ENCODE measurements at places on chromosomes 3 and 15. TPM values are rescaled to one million over a fixed set of nuclear protein-coding genes. Genes with fewer than 3 reads are reported as not detected.

The PARP3 gene
- total RNA-seq = 11.7 TPM

The CP gene
- not detected for total RNA-seq

GRCh38 chr15:74406517-74406916, 27.2 kb downstream of the SEMA7A start:
- no peak overlapping the region for H3K4me3 ChIP-seq
- DNase-seq = no peak
- H3K4me1 ChIP-seq = peaks cover 43% of the 10 kb centered on the region
- H3K36me3 ChIP-seq = peaks cover 6% of the 10 kb centered on the region
- H3K27ac ChIP-seq = peak overlapping the region; percentile 47

- no peak overlapping the region for H3K4me3 ChIP-seq
- H3K4me1 ChIP-seq = no peaks in the 10 kb centered on the region
- peaks cover 4% of the 10 kb centered on the region for H3K27me3 ChIP-seq
- no peak for DNase-seq
Measured at GRCh38 chr15:87954793-87955192, 301.7 kb downstream of the NTRK3 start.

DNA sequence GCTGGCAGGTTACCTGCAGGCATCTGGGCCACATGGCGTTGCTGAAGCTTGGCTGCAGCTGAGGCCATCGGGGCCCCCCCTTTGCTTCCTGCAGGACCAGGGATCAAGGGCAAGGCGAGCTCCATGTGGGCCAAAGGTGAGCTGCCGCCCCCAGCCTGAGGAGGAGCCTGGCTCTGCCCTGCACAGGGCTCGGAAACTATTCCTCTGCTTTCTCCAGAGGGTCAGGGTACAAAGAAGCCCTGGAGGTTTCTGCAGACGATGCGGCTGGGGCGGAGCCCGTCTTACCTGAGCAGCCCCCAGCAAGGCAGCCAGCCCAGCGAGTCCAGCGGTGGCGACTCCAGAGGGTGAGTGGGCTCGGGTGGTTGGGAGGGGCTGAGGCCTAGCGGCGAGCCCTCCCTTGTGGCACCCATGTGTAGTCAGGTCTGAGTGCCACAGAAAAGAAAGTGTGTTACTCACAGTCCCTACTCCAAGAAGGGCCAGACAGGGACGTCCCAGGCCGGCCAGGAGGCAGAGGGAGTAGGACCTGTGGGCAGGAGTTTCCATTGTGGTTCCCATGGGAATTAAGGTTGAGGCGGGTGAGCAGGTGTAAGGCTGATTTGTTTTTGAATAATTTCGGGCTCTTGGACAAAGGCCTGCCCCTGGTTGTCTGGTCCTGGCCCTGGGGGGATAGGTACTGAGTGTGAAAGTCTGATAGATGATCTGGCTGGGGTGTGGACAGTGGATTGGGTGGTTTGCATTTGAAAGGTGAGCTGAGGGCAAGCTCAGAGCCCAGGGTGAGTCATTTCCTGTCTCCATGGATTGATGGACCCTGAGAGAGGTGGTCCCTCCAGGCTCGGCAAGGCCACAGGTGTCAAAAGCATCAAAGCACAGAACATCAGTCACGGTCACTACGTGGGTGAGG, 25.4 kb downstream of the CFAP100 start:
- peaks cover 4% of the 10 kb centered on the region for H3K36me3 ChIP-seq
- no peak overlapping the region for H3K4me3 ChIP-seq
- no peak overlapping the region for H3K27ac ChIP-seq

DNA sequence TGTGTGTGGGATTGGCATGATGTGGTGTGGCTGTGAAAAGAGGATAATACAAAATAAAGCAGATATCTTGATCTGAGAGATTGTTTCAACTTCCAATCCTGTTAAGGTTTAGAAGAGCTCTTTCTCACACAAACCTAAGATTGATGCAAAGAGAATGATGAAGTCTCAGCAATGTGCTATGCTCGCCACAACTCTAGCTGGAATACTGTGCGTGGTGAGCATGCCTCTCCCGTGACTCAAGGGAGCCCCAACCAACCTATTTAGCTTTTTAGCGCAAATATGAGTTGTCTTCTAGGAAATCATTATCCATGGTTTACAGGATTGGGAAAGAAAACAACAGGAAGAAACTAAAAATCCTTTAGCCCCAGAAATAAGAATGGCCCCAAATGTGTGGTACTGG, 28.5 kb downstream of the BTLA start:
- H3K4me3 ChIP-seq = no peak overlapping the region
- H3K4me1 ChIP-seq = peaks cover 48% of the 10 kb centered on the region
- H3K36me3 ChIP-seq = peaks cover 4% of the 10 kb centered on the region

Measured in naive thymus-derived CD8-positive, alpha-beta T cell (primary cell).